ENCODE measurements at places on chromosomes 4 and X.

DNA sequence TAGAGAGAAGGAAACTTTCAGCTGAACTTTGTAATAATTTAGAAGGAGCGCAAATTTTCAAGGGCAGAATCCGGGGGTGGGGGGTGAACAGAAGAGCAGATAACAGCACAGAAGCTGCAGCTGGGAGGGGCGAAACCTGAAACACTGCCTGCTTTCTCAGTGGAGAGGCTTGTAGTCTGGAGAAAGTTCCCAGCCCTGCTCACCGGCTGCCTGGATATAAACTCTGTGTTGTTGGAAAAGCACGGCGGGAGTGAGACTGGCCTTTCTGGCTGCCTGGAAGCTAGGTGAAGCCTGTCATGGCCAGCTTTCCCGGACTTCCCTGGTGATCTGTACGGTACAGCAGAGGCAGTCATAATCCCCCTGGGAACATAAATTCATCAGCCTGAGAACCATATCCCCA lies 1352.1 kb upstream of the DIAPH2 start:
- DNase-seq, result no peak

DNA sequence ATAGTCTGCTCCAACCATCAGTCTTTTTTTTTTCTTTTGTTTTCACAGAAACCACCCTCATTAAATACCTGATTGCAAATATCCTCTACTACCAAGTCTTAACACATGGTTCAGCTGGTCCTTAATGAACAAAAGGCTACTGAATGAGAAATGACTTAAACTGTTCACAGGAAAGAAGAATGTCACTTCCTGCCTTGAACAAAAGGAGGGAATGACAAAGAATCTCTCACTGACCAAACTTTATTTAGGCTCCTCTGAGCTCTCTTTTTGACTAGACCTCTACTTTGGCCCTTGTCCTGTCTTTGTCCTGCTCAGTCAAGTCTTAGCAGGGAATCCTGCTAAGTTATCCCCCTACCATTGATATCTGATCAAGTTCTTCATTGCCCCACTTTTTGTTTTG lies 31.8 kb upstream of the GJB1 start:
- no peak for DNase-seq

GRCh38 chr4:39169426-39169825 lies 12.9 kb upstream of the WDR19 start:
- DNase-seq, result no peak

DNA sequence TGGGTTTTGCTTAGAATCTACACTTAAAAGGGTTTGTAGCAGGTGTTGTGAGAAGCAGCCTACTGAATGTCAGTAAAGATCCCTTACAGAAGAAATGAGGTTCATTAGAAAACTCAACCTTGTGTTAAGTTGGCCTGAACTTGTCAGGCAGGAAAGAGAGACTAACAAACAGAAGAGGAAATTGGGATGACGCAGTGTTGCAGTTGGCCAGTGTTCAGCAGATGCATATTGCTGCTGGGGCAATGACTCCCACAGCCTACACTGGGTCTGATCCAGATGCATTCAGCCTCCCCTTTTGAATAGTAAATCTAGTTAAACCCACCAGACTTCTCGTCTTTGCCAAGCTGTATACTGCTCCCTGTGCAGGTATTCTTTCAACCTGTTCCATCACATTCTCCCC lies 409.4 kb downstream of the UBE2NL start:
- no peak for DNase-seq

- DNase-seq, result no peak
Measured at GRCh38 chr4:175776217-175776616, 35.8 kb downstream of the GPM6A start.

DNA sequence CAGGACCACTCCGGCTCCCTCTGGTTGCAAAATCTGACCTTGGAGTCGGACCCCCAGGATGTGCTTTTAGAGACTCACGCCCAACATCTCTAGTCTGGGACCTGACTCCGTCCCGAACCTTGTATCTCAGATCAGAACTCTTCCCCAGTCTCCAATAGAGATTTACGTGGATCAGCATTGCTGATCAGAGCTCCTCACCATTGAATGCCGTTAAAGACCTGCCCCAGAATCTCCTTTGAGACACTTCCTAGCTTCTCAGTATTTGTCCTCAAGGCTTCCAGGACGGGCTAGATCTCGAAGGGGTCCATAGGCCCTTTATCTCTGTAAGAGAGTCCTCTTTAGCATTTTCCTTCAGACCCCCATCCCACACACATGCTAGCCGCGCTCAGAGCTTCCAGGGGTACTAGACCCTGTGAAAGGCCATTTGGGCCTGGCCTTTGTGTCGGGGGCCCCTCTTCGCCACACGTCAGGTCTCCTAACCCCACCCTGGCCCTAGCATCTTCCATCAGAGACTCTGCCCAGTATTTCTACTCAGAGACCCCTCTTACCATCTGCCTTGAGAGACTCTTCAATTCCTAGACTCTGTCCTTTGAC lies 662 bp downstream of the UBA1 start:
- DNase-seq, result no peak

GRCh38 chr4:155972098-155972497 lies 18.4 kb upstream of the CTSO start:
- no peak for DNase-seq

DNA sequence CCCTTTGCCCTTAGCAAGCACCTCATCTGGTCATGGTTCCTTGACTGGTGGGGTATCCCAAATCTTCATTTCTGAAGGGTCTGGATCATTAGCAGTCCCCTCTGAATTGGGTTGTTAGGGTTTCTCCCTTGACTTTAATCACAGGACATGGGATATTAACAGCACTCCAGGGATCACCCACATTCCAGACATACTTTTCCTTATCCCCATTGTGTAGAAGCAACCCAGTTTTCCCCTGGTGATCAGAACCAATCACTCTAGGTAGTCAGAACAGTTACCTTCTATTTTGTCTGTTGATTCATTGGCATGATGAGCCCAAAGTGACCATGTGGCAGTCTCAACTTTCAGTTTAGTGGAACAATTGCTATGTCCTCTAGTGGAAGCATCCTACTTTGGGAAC lies 29.1 kb upstream of the GRSF1 start:
- DNase-seq, result no peak

DNA sequence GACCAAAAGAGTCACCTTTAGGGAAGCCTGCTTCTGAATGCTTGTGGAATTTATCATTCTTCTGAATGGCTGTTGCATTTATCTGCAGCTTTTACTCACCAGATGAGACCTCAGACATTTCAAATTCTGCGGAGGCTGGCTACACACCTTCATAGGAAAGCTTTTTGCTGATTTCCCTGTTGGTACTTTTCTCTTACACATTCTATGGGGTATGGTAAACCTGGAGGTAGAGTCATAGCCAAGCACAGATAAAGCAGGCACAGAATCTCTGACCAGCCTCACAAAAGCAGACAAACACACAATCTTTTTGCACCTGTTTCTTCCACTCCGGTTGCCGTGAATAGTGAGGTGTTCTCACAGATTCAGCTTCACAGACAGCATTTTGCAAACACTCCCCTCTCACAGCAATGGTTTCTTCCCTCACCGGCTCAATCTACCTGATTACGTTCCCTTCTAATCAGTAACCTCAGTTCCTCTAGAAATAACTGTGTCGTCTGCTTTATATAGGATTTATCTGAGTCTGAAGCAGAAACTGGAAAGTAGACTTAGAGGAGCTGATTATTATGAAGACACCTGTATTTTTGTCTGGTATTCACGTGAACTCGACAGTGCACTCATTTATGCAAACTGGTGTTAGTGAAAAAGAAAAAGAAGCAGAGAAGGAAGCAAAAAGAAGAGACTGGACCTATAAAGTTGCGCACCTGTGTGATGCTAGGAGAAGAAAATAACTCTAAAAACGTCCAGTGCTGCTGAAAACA lies 83.1 kb downstream of the DMD start:
- no peak for DNase-seq

- no peak for DNase-seq
Measured at GRCh38 chrX:154030266-154030665, 10.6 kb upstream of the IRAK1 start.

GRCh38 chrX:153408221-153408721 lies 3.0 kb upstream of the ZFP92 start:
- DNase-seq, result no peak

GRCh38 chrX:40298572-40299479 lies 201.1 kb upstream of the BCOR start:
- DNase-seq, result no peak

DNA sequence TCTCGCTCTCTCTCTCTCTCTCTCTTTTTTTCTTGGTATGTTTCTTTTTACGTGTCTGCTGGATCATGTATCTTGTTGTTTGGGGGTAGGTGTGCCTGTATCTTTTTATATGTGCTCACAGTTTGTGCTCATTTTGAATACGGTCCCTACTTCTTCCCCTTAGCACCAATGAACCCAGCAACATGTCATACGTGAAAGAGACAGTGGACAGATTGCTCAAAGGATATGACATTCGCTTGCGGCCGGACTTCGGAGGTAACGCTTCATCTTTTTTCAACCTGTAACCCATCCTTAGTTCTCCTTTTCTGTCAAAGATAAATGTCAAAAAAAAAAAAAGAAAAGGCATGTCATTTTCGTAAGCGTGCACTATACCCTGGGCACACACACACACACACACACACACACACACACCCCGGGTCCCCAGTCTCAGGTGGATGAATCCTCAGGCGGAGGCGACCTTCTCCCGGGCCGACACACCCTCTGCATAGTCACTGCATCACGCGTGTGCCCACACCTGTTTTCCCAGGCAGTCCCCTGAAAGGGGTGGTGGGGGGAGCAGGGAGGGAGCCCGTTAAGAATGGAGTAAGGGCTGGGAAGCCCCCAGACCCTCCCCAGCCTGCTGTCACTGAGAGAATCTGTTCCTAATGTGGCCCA lies 511 bp downstream of the GABRB1 start:
- DNase-seq, result no peak

DNA sequence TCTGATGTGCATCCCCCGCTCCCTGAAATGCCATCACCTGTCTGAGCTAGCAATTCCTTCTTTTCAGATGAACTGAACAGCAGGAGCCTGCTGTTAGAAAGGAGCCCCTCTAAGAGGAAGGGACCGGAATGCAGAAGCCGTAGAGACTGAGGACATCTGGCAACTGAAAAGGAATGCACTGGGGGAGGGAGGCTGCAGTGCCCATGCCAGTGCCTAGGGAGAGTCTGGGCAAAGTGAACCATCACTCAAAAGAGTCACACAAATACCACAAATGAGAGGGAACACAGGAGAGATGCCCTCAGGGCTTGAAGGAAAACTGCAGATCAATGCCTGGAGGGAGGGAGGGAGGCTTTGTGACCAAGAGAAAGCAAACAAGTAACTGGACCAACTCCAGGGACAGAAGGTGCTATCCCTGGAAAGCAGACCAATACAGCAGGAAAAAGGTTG lies 93.9 kb upstream of the CBR4 start:
- DNase-seq, result no peak

DNA sequence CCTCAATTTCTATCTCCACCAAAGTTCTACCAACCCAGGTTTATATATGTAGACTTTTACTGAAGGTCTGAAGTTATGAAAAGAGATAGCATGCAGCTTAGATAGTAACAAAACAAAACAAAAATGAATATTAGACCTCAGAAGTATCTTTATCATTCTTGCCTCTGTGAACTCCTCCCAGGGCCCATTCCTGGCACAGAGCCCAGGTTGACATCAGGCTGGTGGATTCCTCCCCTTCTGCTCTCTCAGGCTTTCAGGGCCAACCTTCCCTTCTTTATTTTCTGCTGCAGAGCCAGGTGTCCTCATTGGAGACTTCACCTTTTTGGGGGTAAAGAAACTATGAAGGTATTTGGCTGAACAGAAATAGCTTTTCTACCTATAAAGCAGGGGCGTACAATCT lies 112.8 kb upstream of the PITX2 start:
- no peak for DNase-seq

DNA sequence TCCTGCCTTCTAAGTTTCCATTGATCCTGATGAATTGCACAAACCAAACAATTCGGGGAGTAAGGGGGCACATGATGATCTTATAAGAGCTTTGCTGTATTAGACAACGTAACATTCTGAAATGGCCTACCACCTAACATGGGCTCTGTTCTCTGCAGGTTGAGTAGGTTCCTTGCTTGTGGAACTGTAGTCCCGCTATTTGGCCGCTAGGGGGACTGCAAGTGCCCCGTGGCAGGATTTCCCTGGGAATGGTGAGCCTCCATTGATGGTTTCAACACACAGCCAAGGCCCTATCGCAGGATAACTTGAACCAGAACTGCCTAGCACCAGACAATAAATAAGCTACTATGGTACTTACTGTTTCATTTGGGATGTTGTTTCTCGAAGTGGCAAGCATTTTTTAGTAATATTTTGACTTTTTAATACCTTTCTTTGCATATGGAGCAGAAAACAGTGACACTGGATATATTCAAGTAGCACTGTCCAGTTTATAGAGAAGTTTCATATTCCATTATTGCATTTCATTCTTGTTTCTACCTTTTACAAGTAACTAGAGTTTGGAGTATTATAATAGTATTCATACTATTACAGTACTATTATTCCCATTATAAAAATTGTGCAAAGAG lies 11.9 kb downstream of the AR start:
- no peak for DNase-seq

- no peak for DNase-seq
Measured at GRCh38 chr4:68291256-68291655, 45.8 kb upstream of the TMPRSS11B start.

DNA sequence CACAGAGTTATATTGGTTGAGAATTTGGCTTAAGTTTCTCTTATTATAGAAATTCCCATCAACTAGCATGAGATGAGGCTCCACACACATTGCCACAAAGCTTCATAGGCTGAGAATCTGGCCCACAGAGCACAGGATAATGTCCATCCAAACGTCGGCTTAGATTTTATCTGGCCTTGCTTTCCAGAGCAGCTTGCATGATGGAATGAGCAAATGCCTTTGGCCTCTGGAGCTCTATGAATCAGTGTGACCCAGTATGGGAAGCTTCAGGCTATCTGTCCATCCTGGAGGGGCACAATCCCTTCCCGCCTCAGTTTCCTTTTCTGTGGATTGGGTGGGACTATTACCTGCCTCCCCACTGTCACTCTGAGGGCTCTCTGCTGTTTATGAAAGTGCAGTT lies 131.5 kb upstream of the NDP start:
- DNase-seq, result no peak

DNA sequence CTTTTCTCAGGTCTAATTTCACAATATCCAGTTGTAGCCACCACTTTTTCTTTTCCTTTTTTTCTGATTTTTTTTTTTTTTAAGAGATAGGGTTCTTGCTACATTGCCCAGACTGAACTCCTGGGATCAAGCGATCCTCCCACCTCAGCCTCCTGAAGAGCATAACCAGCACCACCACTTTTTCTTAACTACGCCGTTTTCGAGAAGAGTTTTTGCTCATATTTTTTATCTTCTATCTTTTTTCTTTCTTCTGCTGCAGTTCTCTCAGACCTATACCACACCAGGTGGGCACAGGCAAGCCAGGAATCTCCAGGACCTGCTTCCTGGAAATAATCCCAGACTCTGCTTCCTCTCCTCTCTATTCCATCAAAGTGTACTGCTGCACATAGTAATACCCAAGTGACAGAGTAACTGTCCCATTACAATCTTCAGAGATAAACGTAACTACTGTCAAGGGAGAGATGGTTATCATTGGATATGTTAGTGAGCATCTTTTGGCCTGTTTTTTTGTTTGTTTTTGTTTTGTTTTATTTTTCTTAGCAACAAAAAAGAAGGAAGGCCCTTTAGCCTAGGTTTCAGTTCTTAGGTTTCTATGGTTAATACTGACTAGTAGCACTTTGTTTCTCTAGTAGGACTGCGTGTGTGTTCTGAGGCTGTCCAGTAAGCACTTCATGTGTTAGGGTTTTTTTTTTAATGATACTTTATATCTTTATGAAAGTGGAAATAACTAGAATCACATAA lies 59.2 kb upstream of the TXK start:
- no peak for DNase-seq

GRCh38 chr4:166965562-166965961 lies 268.7 kb downstream of the SPOCK3 start:
- DNase-seq, result no peak
